Left lung (tissue), 14 donors: ENCODE measurements at places on chromosomes 5 and 9. TPM values are rescaled to one million over a fixed set of nuclear protein-coding genes. Genes with fewer than 3 reads are reported as not detected.

OR1J2 gene
- not detected for total RNA-seq

THBS4 gene
- total RNA-seq: 11.5 TPM

COL23A1 gene
- total RNA-seq: 0.52 TPM

PCDHB4 gene
- total RNA-seq: 4.3 TPM

SPOCK1 gene
- 2.5 TPM for total RNA-seq

DRD1 gene
- 0.17 TPM for total RNA-seq

EPB41L4B gene
- total RNA-seq: 17.7 TPM

ACSL6 gene
- total RNA-seq: 0.68 TPM

TARS1 gene
- total RNA-seq: 94.6 TPM

DPYSL3 gene
- 64.3 TPM for total RNA-seq

SEC24A gene
- 26.9 TPM for total RNA-seq

ANKRD18A gene
- 5.4 TPM for total RNA-seq

ABL1 gene
- 55.6 TPM for total RNA-seq

ADGRD2 gene
- total RNA-seq: not detected

C9orf153 gene
- 0.41 TPM for total RNA-seq

CBY3 gene
- total RNA-seq: not detected

PLAC8L1 gene
- not detected for total RNA-seq

LPAR1 gene
- total RNA-seq: 23.3 TPM

KIF24 gene
- total RNA-seq: 2.4 TPM

GPR21 gene
- total RNA-seq: 0.37 TPM

LHX2 gene
- not detected for total RNA-seq

CD180 gene
- 9.4 TPM for total RNA-seq
